CMK (cell line): ENCODE measurements at places on chromosomes 16 and 17.

DNA sequence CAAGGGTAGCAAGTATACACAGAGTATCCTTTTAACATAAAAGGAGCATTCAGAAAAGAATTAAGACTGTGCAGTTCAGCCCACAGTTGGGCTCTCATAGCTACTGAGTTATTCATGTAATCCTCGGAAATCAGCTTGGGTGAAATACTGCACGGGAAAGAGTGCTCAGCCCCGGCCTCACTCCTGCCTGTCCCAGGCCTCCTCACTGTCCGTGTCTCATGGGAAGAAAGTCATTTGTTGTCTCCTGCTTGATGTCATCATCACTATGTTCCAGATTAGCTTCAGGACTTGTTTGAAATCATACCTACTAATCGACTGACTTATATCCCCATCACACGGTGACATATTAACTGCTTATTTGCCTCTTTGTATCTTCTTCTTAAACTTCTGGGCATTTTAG is 223.3 kb upstream of the CHMP6 start:
- no peak for DNase-seq

DNA sequence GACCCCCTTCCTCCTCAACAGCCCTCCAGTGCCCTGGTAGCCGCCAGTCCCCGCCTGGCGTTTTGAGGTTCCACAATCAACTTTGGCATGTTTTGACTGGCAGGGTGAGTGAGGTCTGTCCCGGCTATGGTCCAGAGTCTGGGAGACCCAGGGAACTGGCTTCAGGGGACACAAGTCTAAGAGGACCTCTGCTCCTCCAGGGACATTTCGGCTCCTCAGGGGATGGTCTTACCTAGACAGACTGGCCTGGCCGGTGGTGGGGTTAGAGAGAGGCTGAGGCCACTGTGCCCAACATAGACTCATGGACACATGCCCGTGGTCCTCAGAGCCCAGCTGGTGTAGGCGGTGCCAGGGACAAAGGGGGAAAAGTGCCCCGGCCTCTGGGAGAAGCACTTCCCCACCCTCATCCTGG is 2.2 kb downstream of the TMC8 start:
- DNase-seq, result no peak

DNA sequence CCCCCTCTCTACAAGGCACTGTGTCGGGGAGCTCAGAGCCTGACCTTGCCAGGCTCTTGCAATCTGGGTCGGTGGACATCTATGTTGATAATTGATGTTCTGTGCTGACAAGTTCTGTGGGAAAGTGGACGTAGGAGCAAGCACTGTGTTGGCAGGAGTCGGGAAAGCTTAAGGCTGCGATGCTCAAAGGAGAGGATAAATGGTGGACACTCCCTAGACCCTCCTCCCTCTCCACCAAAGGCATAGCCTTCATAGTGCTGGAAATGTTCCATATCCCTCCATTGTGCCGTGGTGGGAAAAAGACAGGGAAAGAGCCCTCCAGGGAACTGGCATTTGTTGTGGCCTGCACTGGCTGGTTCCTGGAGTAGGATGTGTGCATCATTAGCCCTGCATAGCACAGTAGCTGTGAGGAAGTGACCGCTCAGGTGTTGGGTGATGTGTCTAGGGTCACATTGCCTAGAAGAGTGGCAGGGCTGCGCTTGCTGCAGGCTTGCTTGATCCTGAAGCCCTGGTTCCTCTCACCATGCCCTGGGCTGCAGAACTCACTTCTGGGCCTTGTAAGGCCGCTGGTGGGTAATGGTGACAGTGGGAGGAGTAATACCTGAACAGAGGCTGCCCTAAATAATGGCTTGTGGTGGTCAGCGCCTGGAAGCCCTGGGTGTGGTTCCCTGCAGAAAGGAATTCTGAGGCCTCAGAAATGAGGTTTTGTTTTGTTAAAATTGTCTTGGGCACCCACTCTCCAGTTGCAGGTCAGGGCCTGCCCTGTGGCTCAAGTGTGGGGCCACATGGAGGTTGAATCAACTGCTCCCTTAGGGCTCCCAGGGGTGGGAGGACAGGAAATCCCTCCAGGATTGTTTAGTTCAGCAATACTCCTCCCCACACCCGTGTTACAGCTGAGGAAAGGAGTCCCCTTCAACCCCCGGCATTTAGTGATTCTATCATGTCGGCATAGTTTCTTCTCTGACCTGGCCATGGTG is 62.6 kb downstream of the KSR1 start:
- DNase-seq, result no peak

GRCh38 chr17:31553506-31553905 is 162.0 kb downstream of the RAB11FIP4 start:
- DNase-seq, result no peak

DNA sequence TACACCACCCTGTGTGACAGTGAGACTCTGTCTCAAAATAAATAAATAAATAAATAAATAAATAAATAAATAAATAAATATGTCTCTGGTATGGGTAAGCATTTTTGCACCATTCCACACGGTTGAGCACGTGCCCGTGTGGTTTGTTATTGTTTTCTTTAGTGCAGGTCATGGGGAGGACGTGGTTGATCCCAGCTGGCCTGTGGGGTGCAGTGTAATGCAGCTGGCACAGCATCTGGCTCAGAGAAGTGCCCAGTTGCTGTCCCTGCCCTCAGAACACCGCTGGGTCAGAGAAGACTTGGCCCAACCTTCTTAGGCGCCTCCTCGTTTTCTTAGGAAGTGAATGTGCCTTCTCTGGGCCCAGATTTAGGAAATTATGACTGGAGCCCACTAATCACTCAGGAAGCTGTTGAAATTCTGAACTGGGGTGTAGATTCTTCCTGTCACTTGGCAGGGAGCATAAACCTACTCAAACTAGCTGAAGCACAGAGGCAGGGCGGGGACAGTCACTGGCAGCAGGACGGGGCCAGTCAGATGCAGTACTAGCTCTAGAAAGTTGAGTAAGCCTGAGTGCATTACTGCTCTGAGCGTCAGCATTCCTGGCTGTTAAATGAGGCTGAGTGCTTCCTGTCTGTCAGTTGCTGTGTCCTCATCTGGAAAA is 85.9 kb downstream of the SNX29 start:
- no peak for DNase-seq

- no peak for DNase-seq
These were observed 6.8 kb upstream of the CAVIN1 start for GRCh38 chr17:42429726-42430447.

DNA sequence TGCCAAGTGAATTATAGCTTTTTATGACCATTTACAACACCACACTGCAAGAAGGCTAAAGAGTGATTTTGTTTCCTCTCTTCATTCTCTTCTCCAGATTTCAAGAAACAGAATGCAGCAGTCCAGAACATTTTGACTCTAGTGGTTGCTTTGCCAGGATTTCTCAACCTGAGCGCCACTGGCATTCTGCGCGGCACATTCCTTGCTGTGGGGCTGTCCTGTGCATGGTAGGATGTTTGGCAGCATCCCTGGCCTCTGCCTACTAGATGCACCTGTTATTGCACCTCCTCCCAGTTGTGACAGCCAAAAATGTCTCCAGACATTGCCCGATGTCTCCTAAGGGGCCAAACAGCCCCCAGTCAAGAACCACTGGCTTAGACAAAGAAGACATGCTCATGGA is 25.7 kb upstream of the SLC39A11 start:
- no peak for DNase-seq

- DNase-seq, result no peak
These were observed 923 bp downstream of the ANKRD13B start for GRCh38 chr17:29593591-29594518.
